Thoracic aorta (tissue), 2 donors: ENCODE measurements at places on chromosomes 6 and 20. TPM values are rescaled to one million over a fixed set of nuclear protein-coding genes. Genes with fewer than 3 reads are reported as not detected.

DNA sequence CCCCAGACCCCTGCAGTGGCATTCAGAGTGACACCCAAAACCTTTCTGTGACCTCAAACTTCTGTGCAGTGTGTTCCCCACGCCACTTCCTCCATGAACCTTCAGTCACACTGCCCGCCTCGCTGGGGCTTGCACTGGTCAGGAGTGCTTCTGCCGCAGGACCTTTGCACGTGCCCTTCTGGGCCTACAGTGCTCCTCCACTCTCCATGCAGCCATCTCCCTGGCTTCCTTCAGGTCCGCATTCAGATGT lies 27.1 kb downstream of the SYNJ2 start:
- H3K36me3 ChIP-seq, result no peaks in the 10 kb centered on the region
- peaks cover 20% of the 10 kb centered on the region for H3K4me1 ChIP-seq
- no peak overlapping the region for H3K4me3 ChIP-seq
- DNase-seq, result no peak

DNA sequence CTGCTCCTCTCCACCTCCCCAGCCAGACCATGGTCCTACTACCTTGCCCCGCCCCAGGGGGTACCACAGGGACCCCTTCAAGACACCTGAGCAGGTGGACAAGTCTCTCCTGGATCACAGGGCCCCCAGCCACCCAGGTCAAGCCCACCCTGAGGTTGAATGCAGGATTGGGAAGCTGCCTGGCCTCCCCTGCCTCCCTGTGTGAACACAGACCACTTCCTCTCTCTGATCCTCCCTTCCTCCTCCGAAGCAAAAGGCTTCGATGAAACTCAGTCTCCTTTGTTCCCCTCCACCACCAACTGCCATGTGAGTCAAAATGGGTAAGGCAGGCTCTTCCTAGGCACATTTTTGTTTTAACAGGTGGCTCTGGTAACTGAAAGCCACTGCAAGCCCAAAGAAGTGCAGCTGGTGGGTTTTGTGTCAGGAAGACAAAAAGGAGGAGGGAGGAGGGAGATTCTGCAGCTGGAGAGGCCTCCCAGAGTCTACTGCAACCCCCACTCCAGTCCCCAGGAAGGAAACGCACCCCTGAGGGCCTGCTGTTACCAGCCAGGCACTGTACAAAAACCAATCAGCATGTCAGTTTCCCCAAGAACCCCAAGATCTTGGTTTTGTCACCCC lies 5.4 kb downstream of the ADA start:
- no peaks in the 10 kb centered on the region for H3K27me3 ChIP-seq
- no peak for DNase-seq
- H3K4me1 ChIP-seq, result peaks cover 38% of the 10 kb centered on the region

GRCh38 chr6:25332655-25333071 lies 53.5 kb downstream of the CARMIL1 start:
- H3K27me3 ChIP-seq, result no peaks in the 10 kb centered on the region
- H3K27ac ChIP-seq, result no peak overlapping the region
- H3K4me1 ChIP-seq, result peaks cover 64% of the 10 kb centered on the region
- no peaks in the 10 kb centered on the region for H3K36me3 ChIP-seq
- DNase-seq, result no peak
- H3K4me3 ChIP-seq, result no peak overlapping the region

GRCh38 chr6:138803331-138803730 lies 7.4 kb downstream of the ECT2L start:
- no peaks in the 10 kb centered on the region for H3K36me3 ChIP-seq
- no peaks in the 10 kb centered on the region for H3K27me3 ChIP-seq
- no peak for DNase-seq

DNA sequence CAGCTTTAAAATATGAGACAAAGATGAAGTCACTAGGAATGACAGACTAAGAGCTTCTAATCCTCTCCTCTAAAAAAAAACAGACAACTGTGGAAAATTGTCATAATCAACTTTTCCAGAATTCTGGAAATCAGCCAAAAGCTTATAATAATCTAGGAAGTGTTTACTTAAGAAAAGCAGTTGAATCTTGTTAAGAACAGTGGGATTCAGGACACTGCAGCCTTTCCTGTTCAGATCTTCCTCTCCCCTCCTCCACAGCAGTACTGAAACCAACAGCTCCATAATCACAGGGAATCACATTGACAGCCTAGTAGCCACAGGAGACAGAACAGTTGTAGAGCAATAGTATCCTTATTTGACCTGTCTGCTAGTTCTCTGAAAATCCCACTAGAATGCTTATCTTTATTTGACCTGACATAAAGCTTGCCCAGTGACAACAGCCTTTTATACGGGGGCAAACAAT lies 41.6 kb downstream of the IBTK start:
- H3K27ac ChIP-seq, result no peak overlapping the region
- H3K27me3 ChIP-seq, result no peaks in the 10 kb centered on the region
- H3K4me3 ChIP-seq, result no peak overlapping the region
- H3K36me3 ChIP-seq, result peaks cover 27% of the 10 kb centered on the region
- peaks cover 10% of the 10 kb centered on the region for H3K4me1 ChIP-seq

- no peak overlapping the region for H3K27ac ChIP-seq
- no peaks in the 10 kb centered on the region for H3K27me3 ChIP-seq
Measured at GRCh38 chr6:130843575-130844320, 16.5 kb downstream of the SMLR1 start.

GRCh38 chr6:29517728-29518440 lies 30.1 kb upstream of the MAS1L start:
- no peaks in the 10 kb centered on the region for H3K36me3 ChIP-seq
- no peak overlapping the region for H3K27ac ChIP-seq
- no peaks in the 10 kb centered on the region for H3K4me1 ChIP-seq

DNA sequence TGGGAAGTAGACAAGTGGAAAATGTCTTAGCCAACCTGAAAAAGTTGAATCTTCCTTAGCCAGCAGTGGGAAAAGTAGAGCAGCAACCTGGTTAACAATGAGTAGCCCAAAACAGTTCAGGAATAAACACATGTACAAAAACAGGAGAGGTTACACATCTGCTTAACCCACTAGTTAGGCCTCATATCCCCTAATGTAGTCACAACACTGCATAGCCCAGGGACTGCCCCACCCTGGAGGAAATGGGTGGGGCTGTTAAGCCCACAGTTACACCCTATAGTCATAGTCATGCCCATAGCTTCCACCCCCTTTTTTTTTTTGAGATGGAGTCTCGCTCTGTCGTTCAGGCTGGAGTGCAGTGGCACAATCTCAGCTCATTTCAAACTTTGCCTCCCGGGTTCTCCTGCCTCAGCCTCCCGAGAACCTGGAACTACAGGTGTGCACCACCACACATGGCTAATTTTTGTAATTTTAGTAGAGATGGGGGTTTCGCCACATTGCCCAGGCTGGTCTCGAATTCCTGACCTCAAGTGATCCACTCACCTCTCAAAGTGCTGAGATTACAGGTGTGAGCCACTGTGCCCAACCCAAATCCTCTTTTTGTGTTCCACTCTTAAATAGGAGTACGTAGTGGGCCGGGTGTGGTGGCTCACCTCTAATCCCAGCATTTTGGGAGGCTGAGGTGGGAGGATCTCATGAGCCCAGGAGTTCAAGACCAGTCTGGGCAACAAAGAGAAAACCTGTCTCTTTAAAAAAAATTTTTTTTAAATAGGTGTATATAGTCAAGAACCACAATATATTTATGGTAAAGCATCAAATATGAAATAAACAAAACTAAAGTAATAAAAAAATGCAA lies 24.5 kb downstream of the ILRUN start:
- DNase-seq, result no peak
- no peaks in the 10 kb centered on the region for H3K36me3 ChIP-seq
- H3K4me3 ChIP-seq, result no peak overlapping the region
- H3K4me1 ChIP-seq, result peaks cover 38% of the 10 kb centered on the region

Gene ID1
- total RNA-seq, result 310 TPM

Gene TSHZ2
- 8.4 TPM for total RNA-seq

GRCh38 chr20:33551778-33552177 lies 61.9 kb downstream of the CBFA2T2 start:
- no peak overlapping the region for H3K4me3 ChIP-seq
- H3K27me3 ChIP-seq, result no peaks in the 10 kb centered on the region
- H3K27ac ChIP-seq, result no peak overlapping the region
- no peak for DNase-seq

GRCh38 chr6:119535332-119535731 lies 185.8 kb upstream of the MAN1A1 start:
- peaks cover 3% of the 10 kb centered on the region for H3K4me1 ChIP-seq
- H3K36me3 ChIP-seq, result no peaks in the 10 kb centered on the region
- H3K4me3 ChIP-seq, result no peak overlapping the region
- no peak for DNase-seq

Gene SAMD3
- 1.8 TPM for total RNA-seq
